ENCODE measurements at places on chromosomes 16 and 17. TPM values are rescaled to one million over a fixed set of nuclear protein-coding genes. Genes with fewer than 3 reads are reported as not detected.

Gene CSH2
- not detected for total RNA-seq

Gene TAF1C
- 14.1 TPM for total RNA-seq

Gene SKAP1
- total RNA-seq = 1.0 TPM

Gene NPIPB6
- not detected for total RNA-seq

Gene MIEN1
- total RNA-seq = 6.3 TPM

Gene GNG13
- not detected for total RNA-seq

Gene KRTAP4-1
- total RNA-seq = not detected

Gene IQCK
- total RNA-seq = 10.4 TPM

Gene C1QTNF8
- not detected for total RNA-seq

Gene BCO1
- not detected for total RNA-seq

Gene HID1
- total RNA-seq = 3.7 TPM

Gene NXPH3
- 0.52 TPM for total RNA-seq

Gene FSCN2
- total RNA-seq = 1.0 TPM

Gene HOXB3
- 4.2 TPM for total RNA-seq

Gene NPW
- total RNA-seq = not detected

Gene SLC6A2
- 1.0 TPM for total RNA-seq

Gene ZACN
- not detected for total RNA-seq

Gene CAVIN1
- total RNA-seq = 238 TPM

Gene SHPK
- total RNA-seq = 6.8 TPM

Gene BEAN1
- total RNA-seq = not detected

Gene ELMO3
- total RNA-seq = not detected

Gene CCL11
- not detected for total RNA-seq

Gene BFAR
- total RNA-seq = 63.7 TPM
